Breast epithelium (tissue), 4 donors: ENCODE measurements at places on chromosomes 4 and X.

DNA sequence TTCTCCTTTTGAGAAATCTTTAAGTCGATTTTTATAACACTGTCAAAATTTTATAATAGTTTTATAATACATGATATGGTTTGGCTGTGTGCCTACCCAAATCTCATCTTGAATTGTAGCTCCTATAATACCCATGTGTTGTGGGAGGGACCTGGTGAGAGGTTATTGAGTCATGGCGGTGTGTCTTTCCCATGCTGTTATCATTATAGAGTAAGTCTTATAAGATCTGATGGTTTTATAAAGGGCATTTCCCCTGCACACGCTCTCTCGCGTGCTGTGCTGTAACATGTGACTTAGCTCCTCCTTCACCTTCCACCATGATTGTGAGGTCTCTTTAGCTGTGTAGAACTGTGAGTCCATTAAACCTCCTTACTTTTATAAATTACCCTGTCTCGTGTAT, 364.0 kb upstream of the SPANXN4 start:
- DNase-seq, result no peak

- DNase-seq, result no peak
These were observed 17.8 kb upstream of the CPEB2 start for GRCh38 chr4:14984448-14984847.

- DNase-seq, result no peak
These were observed 200.5 kb downstream of the INPP4B start for GRCh38 chr4:142645475-142646108.

GRCh38 chrX:72018277-72019112, 107.8 kb downstream of the NHSL2 start:
- DNase-seq, result peak; percentile 81

DNA sequence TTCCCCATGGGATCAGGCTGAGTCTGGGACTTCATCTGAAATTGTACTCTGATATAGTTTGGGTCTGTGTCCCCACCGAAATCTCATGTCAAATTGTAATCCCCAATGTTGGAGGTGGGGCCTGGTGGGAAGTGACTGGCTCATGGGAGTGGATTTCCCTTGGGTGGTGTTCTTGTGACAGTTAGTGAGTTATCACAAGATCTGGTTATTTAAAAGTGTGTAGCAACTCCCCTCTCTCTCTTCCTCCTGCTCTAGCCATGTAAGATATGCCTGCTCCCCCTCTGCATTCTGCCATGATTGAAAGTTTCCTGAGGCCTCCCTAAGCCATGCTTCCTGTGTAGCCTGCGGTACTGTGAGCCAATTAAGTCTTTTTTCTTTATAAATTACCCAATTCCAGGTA, 61.0 kb downstream of the RASGEF1B start:
- DNase-seq, result no peak

GRCh38 chr4:188154668-188155405, 15.6 kb downstream of the TRIML1 start:
- no peak for DNase-seq

- DNase-seq, result peak; percentile 17
These were observed 52.6 kb downstream of the RGS12 start for GRCh38 chr4:3345384-3345783.

DNA sequence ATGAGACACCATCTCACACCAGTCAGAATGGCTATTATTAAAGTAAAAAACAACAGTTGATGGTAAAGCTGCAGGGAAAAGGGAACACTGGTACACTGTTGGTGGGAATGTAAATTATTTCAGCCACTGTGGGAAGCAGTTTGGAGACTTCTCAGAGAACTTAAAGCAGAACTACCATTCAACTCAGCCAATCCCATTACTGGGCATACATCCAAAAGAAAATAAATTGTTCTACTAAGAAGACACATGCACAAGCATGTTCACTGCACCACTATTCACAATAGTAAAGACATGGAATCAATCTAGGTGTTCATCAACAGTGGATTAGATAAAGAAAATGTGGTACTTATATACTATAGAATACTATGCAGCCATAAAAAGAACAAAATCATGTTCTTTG, 135.0 kb downstream of the REELD1 start:
- no peak for DNase-seq

DNA sequence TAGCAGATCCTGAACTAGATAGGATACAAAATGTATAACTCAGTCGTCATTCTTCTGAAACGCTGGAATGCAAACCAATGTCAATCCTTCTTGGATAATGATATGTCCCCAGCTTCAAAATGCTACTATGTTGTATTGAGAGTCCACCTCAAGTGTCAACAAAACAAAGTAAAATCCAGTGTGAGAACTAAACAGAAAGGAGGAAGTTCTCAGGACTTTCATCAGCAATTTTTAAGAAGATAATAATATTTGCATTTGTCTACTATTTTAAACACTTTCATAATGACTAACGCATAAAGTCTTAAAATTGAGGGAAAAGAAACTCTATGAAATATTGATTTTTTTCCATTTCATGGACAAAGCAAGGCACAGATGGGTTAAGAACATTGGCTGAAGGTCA, 36.3 kb downstream of the SOD3 start:
- no peak for DNase-seq

DNA sequence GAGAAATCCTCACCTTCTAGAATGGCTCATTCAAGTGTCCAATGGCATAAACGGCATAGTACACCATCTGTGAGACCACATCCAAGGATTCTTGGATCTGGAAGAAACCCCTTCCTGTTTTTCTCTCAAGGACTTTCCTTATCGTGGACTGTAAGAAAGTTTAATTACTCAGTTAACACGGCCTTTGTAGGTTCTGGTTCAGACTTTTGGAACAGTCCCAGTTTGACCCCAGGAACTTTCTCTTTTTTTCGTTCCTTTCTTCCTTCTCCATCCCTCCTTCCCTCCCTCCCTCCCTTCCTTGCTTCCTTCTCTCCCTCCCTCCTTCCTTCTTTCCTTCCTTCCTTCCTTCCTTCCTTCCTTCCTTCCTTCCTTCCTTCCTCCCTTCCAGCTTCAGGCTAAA, 343.5 kb upstream of the SMIM31 start:
- DNase-seq, result no peak

- no peak for DNase-seq
These were observed 319.1 kb upstream of the PCDH18 start for GRCh38 chr4:137851435-137851834.

DNA sequence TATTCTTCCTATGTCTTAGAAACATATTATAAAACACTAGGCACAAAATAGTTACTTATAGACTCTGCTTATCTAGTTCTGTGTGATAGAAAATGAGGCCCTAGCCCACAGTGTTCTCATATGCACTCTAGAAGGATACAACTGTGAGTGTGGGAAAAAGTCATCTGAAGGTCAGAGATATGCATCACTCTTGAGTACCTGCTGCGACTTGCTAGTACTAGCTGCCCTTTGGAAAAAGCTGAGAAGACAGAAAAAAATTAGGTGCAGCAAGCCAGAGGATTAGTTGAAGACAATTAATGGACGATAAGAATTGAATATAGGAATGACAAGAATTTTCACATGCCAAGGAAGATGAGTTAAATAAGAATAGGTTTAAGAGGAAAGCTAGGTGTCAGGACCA, 61.3 kb downstream of the MTHFD2L start:
- no peak for DNase-seq

- DNase-seq, result no peak
These were observed 1.1 kb upstream of the CHIC2 start for GRCh38 chr4:54065282-54066087.

GRCh38 chr4:40150932-40151331, 45.9 kb upstream of the RHOH start:
- no peak for DNase-seq

DNA sequence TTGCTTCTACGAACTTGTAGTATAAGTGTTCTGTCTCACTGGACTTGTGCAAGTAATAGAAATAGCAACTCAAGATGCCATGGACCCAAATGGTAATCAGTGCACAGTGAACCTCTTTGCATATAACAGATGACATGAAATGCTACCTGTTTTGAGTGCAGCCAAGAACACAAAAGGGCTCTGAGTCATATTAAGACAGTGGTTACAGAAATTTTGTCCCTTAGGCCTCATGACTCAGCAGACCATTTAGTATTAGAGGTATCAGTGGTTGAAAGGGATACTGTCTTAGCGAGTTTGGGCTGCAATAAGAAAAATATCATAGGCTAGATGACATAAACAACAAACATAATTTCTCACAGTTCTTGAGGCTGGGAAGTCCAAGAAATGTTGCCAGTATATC, 502.9 kb upstream of the PCDH10 start:
- DNase-seq, result no peak

GRCh38 chr4:22416403-22416802, 99.5 kb downstream of the ADGRA3 start:
- DNase-seq, result no peak

- DNase-seq, result no peak
These were observed 5.0 kb downstream of the F8A1 start for GRCh38 chrX:154890990-154891639.

- no peak for DNase-seq
These were observed 4.6 kb upstream of the FGFRL1 start for GRCh38 chr4:1006856-1007255.

- DNase-seq, result peak; percentile 11
These were observed 62.7 kb downstream of the PRPS1 start for GRCh38 chrX:107691024-107691448.

DNA sequence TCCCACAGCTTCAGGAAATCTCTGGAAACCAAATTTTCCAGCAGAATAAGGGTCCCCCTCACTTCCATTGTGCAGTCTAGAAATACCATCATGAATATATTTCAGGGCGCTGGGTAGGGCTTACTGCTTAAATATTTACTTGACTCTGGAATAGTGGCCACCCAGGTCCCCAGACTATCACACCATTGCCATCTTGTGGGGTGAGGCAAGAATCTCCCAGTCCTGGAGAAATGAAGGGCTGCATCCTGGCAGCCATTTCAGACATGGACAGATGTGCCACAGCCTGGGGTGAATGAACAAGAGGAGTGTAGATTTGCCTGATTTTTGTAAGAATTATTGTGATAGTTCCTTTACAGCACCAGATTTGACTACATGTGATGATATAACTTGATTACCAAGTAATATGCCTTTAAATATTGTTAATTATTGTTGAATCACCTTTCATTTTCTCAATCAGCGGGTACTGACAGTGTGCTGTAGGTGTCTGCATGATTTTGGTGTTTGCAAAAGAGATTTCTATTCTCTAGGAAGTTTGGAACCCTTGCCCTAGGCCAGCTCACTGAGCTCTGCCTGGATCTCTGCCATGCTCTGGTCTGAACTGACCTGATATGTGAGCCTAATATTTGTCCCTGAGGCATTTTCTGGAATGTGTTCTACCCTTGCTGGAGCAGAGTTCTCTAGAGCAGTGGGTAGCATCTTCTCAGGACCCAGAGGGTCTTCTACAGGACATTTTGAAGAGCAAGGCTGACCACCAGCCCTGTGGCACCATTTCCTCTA, 183.4 kb downstream of the KIT start:
- DNase-seq, result no peak

DNA sequence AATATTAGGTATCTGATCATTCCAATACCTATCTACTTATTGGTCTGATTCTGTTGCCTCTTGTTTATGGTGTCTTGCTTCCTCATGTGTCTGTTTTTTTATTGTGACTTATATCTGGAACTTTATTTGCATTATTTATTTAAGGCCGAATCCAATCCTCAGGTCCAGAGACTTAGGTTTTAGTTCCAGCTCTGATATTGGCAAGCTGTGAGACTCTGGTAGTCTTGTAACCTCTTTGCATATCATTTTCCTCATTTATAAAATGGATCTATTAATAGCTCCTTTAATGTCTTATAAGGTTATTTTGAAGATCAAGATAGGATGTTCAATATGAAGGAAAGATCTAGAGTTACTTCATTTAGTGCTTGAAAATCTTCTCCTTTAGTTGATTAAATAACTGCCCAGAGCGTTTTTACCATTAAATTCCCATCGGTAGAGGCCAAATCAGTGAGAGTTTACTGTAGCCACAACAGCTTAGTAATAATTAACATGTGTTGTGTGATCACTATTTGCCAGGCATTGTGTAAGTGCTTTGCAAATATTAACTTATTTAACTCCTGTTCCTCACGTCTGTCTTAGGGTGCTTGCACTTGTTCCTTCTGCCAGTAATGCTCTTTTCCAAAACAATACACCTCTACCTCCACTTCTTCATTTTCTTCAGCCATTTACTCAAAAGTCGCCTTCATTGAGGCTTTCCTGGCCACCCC, 82.2 kb downstream of the CC2D2A start:
- no peak for DNase-seq

GRCh38 chr4:98672583-98673287, 14.3 kb upstream of the TSPAN5 start:
- no peak for DNase-seq

DNA sequence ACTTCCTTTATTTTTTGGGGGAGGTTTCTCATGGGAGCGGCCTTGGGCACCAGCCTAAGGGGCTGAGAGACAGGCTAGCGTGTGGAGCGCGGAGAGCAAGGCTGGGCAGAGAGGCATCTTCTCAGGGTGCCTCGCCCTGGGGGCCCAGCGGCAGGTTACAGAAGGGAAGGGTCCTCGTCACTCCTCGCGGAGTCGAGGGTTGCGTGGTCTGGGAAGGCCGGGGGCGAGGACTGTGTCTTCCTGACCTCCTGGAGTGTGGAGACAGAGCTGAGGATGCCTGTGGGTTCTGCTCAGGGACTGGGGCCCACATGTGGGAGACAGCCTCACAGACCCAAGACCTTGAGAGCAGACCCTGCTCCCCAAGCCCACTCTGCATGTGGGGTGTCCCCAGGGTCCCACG, 79.6 kb upstream of the LRPAP1 start:
- no peak for DNase-seq

- DNase-seq, result no peak
These were observed 82.2 kb downstream of the ANK2 start for GRCh38 chr4:113131621-113132020.

DNA sequence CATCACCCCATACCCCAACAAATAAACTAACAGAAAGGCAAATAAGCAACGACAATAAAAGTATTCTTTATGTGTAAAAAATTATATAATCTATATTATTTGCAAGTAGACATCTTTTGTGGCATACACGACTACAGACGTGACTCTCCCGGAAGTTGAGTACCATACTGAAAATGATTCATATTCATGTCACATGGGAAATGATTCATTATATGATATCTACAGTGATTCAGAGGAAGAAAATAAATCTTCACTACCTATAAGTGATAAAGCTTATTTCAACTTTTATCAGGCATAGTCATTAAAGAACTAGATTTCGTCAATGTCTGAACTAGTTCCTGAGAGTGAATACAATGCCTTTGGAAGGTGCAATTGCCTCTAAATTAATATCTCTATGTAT, 4.6 kb upstream of the ANTXR2 start:
- DNase-seq, result no peak

DNA sequence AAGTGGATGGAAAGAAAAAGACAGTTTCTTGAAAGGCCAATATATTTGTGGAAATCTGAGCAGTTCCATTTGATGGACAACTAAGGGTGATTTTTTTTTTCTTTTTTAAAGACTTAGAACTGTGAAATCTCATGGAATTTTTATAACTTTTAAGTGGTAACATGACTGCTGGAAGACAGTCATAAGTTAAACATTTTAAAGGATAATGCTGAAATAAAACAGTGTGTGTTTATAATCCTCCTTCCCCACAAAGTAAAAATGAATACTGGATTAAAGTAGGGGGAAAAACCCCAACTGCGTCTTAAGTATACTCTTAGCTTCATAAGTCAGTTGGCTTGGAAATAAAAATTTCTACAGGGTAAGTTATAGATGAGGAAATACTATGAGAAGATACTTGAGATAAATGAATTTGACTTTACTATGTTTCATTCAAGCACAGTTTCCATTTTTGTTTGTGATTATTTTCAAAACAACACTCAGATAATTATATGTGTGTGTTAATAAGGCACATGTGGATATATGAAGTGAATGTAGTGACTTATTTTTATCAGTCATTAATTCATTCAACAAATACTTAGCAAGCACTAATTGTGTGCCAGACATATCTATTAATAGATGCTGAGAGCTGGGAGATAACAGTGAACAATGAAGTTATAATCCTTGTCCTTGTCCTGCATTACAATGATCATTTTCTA, 129.2 kb upstream of the ETNPPL start:
- no peak for DNase-seq
